Stimulated activated CD8-positive, alpha-beta memory T cell treated with anti-CD3 and anti-CD28 coated beads, Interleukin-15, amount 100 ng/mL, for 24 hours (primary cell): ENCODE measurements at places on chromosomes 16 and 17.

DNA sequence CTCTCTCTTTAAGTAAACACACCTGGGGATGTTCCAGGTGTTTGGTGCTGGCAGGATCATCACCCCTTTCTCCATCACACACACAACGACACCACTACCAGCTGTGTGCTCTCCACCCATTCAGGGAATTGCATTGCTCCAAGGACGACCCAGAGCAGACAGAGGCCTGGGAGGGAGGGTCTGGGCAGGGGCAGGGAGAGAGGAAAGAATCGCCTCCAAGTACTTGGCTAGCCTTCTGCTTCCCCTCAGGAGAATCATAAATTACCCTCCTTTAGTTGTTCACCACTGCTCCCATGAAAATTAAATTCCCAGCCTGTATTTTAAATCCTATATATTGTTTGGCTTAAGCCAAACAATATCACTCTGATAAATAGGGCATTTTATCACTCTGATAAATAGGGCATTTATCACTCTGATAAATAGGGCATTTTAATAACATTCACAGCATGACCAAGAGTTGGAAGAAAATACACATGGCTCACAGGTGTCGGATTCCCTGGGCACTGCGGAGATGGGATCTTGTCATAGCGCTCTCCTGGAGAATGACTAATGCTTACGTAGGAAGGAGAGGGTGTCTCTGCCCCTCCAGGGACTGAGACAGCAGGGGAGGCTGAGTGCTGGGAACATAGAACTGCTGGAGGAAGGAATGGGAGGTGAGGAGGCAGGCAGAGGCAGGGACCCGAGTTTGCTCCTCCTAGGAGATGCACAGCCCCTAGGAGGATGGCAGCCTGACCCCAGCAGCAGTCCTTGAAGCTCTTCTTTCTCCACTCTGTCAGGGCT lies 673.6 kb downstream of the HS3ST4 start:
- no peak for DNase-seq

DNA sequence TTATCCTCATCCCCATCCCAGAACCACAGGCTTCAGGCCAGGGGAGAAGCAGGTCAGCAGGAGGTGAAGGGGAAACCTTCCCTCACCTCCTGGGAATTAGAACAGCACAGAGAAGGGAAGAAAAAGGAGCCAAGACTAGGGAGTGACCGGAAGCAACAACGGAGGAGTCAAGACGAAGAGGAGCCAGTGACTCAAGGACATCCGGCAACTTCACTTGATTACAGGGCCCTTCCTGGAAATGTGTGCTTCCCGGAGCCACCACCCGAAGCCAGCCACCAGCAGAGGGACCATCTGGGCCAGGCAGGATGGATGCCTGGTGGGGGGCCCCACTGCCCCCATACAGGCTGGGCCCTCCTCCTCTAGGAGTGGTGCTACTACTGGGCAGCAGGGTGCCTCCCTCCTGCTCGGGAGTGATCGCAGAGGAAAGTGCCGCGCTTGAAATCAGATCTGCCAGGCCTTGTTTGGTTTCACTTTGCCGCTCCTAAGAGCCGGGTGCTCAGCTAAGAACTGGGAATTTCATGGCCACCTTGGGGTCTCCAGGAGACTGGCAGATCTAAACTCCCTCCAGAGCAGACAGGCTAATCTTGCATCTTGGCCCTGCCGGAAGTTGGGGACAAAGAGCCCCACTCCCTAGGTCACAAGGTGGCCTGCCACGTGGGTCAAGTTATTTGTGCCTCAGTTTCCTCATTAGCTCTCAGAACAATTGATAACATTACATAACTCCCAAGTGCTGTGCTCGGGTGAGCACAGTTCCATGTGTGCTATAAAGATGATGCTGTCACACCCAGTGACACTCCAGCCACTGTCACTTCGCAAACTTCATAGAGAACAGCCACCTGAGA lies 6.6 kb downstream of the CDC42EP4 start:
- no peak for DNase-seq

- no peak for DNase-seq
These were observed 79.3 kb upstream of the ARL4D start for GRCh38 chr17:43319293-43320124.

GRCh38 chr17:48952904-48953303 lies 8.3 kb upstream of the SNF8 start:
- no peak for DNase-seq

- DNase-seq = no peak
These were observed 745 bp upstream of the ABCC1 start for GRCh38 chr16:15948532-15949209.

DNA sequence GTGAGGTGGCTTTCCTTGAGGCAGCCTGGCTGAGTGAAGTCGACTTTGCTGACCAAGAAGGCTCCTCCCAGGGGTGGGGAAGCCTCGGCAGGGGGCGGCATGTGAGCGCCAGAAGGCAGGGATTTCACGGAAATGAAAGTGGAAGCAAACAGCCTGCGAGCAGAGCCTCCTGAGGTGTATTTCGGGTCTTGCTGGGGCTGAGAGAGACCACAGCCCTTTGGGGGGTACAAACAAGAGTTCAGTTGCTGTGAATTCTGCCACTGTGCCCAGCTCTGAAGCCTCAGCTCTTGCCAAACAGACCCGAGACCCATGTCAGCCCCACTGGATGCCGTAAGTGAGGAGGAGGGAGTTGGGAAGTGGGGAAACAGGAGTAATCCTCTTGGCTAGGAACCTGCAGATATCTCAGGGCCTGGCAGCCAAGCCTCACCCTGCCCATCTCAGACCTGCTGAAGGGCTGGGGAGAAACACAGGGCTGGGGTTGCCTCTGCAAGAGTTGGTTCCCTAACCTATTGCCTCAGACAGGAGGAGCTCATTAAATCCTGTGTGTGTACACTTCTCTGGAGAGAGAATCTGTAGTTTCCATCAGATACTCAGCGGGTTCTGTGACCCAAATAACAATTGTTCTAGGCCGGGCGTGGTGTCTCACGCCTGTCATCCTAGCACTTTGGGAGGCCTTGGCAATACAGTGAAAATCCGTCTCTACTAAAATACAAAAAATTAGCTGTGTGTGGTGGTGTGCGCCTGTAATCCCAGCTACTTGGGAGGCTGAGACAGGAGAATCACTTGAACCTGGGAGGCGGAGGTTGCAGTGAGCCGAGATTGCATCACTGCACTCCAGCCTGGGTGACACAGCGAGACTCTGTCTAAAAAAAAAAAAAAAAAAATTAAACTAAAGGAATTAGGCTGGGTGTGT lies at the start of gene IFI35:
TSS of gene IFI35 (plus strand) at position 146 of the 913 bp plus-strand sequence. CDS start at position 310, 164 bp downstream.
- peak; percentile 53 for DNase-seq
